ENCODE measurements at places on chromosomes 4 and X.

DNA sequence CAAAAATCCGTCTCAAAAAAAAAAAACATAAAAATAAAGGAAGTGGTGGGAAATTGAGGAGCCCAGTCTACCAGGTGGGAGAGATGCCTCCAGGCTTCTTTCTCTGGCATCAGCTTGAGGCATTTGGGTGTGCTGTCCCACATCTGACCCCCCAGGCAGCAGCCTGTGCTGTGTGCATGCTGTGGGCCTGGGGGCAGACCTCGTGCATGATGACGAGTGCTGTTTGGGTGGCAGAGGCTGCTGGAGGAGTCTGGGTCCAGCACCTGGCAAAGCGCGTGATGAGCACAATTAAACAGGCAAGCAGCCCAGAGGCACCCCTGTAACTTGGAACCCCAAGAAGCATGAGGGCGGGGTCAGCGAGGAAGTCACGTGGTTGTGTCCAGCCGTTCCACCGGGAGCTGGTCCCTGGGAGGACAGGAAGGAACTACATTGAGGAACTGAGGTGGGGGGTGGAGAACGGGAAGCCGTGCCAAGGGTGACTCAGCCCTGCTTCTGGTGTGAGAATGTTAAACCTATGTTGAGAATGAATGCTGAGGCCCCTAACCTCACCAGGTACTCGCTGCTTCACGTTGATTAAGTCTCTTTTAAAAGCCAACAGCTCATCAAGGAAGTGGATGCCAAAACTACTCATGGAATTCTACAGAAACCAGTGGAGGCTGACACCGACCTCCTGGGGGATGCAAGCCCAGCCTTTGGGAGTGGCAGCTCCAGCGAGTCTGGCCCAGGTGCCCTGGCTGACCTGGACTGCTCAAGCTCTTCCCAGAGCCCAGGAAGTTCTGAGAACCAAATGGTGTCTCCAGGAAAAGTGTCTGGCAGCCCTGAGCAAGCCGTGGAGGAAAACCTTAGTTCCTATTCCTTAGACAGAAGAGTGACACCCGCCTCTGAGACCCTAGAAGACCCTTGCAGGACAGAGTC lies 6.1 kb downstream of the TACC3 start:
- no peak for DNase-seq

DNA sequence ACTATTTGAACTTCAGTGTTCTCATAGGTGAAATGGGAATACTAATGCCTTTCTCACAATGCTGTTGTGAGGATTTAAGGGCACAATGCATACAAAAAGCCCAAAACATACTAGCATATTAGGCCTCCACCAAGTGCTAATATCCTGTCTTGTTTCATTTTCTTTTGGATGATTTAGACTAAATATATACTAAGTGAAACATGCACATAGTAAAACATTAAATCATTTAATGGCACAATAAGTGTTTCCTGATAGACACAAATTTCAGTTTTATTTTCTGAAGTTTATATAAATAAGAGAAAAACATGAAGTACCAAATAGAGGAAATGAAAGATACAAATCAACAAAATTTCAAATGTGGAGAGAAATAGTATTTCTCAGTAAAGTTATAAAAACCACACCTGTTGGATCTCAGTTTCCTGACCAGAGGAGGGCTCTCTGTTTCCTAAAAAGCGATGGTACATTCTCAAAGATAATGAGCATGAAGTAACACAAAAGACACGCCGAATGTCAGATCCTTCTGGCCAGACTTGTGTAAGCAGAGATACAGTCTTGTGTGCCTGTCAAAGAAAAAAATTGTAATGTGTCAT lies 25.1 kb downstream of the DDX60 start:
- DNase-seq, result no peak

GRCh38 chr4:25551605-25552004 lies 104.0 kb upstream of the SLC34A2 start:
- DNase-seq, result no peak

GRCh38 chrX:331151-331824 lies 12.7 kb upstream of the GTPBP6 start:
- no peak for DNase-seq

- no peak for DNase-seq
Observed at GRCh38 chr4:148530114-148530513, 87.9 kb upstream of the NR3C2 start.

GRCh38 chr4:36312511-36312910 lies 31.1 kb downstream of the DTHD1 start:
- no peak for DNase-seq

Data from amygdala (tissue), 56 donors.